ENCODE measurements at places on chromosomes 7 and 10. TPM values are rescaled to one million over a fixed set of nuclear protein-coding genes. Genes with fewer than 3 reads are reported as not detected.

GRCh38 chr10:62506371-62506770, 132.2 kb downstream of the ZNF365 start:
- no peak for DNase-seq

- no peak for DNase-seq
Measured at GRCh38 chr10:130558746-130559546, 422.8 kb downstream of the GLRX3 start.

DNA sequence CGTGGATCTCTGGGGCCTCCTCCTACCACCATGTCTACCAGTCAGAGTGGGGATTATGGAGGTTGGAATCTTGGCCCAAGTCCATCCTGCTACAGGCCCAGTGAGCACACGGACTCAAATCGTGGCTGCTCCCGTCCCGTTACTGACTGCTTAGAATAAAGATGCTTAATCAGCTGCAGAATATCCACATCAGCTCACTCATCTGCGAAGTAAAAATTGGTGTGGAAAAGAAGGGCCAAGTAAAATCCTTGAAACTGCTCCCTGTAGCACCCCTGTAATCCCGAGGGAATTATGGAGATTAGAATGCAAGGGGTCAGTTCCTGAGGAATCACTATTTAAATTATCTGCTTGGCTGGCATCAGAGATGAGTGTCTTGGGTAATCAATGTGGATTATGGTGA, 13.0 kb upstream of the HTR5A start:
- DNase-seq: no peak

DNA sequence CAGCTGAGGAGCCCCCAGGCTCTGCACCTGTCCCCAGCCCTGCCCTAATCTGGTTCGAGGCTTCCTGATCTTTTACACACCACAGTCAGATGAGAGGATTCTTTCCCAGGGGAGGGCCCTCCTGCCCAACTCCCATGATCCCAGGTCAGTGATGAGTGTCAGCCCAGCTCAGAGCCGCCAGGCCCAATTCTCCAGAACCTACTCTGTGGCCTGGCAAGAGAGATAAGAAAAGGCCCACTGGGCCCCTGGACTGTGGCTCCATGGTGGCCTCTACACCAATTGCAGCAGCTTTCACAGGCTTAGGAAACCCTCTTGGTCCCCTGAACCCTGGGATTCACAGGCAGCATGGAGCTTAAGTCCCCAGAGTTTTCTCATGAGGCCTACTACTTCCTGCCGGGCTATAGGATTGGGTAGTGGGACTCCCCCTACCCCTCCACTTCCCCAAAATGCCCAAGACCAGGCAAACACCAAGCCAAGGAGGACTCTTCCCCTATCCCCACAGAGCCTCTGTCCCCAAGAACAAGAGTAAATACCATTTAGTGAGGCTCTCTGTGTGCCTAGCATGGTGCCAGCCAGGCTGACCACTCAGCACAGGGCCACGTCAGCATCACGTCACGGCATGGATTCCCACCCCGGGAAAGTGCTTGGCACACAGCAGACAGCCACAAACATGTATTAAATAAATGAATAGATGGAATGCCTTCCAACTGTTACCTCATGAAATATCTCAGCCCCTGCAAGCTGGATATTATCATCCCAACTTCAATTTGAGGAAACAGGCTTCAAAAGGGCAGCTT, 100.0 kb downstream of the GRID1 start:
- no peak for DNase-seq

GRCh38 chr7:88795553-88795952, at the start of gene TEX47:
Gene TEX47, minus strand, starts transcription at chr7:88795737. Its CDS starts 795 bp downstream, at chr7:88794942.
- DNase-seq: no peak

DNA sequence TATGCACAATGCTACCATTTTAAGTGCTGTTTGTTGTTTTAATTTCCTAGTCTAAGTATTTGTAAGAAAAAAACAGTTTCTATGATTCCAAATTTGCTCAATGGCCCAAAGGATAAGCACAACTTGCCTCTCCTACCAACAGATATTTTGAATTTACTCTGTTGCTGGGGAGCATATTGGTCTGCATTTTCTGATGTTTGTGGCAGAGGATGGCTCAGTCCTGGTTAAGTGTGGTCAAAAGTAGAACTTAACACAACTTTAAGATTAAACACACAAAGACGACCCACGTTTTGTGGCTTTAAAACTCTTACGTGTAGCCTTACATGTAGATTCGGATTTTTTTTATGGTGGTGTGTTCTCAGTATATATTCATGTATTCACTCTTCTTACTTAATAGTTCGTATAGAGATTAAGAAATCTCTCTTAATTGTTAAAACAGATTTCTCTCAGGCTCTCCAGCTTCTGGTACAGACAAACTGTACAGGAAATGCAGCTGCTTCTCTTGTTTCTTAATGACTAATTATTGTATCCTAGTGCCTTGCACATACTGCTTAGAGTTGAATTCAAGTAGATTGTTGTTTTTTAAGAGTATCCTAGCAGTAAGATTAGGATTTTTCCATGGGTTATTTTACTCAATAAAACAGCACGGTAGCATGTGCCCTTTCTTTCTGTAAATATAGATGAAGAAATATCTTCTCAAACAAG, 86.2 kb downstream of the GPR85 start:
- no peak for DNase-seq

DNA sequence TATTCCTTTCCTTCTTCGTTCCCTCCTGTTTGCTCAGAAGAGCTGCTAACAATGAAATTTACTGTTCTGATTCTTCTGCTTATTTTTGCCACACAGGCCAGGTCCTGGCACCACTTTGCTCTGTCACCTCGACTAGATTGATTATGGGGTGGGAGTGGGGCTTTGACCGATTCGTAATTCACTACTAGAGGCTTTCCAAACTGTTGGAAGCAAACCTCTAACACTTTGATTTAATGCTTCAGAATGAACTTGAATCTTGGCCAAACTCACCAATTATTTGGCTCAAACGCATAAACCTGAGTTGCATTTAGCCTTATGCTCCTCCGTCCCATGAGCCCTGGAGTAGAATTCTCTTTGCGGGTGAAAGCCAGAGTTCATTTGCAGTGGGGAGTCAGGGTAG, 476.2 kb upstream of the FZD8 start:
- no peak for DNase-seq

DNA sequence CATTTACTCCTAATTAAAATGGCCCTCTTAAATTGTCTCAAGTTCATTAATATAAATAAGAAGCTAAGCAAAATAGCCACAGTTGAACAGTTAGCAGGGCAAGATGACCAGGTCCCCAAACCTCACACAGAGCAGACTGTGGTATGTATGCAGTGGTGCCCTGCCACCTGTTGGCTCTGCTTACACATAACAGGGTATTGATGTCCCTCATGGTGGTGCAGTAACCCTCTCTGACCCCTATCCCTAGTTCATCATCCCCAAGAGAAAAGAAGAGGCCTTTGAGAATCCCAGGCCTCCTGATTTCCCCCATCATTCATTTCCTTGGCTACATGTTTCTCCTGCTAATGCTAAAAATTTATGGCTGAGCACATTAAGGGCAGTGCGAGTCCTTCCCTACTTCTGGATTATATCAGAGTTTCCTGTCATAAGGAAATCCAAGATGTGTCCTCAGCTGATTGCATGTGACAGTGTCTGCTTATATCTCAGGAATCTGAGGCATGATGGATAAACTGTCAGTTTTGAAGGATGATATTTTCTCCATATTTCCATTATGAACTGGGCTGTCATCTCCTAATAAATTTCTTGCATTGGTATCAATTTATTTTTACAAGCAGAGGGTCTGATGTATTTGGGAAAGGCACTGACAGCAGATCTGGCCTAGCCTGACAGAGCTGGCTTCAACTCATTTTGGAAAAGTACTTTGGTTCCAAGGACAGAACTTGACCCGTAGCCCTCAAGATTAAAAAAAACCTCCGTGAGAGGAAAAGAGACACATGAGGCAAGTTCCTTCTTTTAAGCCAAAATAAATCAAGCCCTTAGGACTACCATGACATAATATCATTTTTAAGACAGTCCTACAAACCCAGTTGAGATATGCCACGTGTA, 880.6 kb downstream of the LRMDA start:
- peak; percentile 1 for DNase-seq

GRCh38 chr10:93815304-93816096, 57.8 kb downstream of the LGI1 start:
- DNase-seq: no peak

GRCh38 chr10:62399211-62399610, 25.0 kb downstream of the ZNF365 start:
- DNase-seq: no peak

DNA sequence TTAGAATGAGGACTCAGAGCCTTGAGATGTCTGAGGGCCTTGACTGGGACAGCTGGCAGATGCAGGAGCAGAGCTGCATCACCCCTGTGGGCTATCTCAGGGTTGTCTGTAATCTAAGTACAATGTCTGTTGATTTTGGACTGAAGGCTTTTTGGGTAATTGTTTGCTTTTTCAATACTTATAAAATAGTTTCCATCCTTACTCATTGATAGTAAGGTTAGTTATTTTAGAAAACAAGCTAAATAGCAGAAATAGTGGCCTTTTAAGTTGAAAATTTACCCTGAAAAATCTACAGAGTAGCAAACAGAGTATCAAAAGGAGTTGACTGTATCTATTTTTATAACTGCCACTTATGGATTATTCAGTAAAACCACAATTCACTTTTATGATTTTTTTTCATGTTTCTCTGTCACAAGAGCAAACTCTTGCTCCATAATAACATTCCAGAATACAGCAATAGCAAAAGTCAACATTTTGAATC, 179.7 kb downstream of the CFTR start:
- no peak for DNase-seq

DNA sequence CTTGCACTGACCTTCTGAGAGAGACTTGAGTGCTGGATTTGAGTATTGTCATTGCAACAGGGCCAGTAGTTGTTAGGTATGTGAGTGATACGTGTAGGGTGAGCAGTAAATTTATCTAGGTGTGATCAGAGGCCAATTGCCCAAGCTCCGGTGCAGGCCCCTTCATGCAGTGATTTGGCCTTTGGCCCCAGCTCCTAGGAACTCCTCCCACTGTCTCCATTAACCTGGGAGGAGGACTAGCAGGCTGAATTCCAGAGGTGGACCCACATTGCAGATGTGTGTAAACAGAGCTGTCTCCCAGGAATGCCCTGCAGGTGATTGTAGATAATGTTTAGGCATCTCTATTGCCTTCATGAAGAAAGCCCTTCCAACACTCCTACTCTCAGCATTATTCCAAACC, 19.5 kb downstream of the TCF7L2 start:
- no peak for DNase-seq

DNA sequence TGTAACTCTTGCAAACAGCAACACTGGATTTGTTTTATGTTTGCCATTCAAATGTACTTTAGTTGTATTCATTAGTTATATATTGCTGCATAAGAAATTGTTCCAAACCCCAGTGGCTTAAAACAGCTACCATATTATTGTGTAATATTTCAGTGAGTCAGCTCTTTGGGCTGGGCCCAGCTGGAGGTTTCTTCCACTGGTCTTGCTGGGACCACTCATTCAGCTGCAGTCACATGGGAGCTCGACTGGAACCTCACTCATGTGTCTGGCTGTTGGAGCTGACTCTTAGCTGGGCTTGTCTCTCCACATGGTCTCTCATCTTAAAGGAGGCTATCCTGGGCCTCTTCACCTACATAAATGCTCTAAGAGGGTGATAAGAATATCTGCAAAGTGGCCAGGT, 23.2 kb upstream of the PIP4K2A start:
- DNase-seq: no peak

DNA sequence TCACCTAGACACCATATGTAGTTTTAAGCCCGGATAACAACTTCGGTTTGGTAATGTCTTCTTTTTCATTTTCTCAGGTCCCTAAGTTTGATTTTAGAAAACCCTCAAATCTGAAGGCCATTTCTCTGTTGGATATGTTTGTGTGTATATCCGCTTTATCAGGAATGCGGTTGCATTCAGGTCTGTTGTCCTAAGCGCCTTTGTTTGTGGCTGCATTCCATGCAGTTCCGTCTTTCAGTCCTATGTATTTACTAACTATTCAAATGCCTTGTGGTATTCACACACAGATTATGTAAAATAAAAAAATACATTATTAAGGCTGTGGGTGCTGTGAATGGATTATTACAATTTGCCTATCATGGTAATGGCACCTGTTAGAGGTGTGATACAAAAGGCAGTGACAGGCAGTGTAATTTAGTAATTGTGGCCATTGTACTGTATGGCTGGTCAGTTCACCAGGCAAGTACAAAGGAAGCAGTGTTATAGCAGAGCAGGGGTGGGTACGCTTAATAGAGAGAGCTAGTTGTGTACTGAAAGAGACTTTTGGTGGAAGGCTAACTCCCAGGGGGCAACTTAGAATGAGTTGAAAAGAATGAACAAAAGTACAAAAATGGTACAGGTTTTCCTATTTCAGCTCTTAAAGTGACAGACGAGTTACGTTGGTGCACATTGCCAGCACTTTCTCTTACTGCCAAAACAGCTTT, 136.4 kb downstream of the VTI1A start:
- DNase-seq: no peak

- no peak for DNase-seq
Measured at GRCh38 chr10:90075995-90076394, 374.6 kb downstream of the KIF20B start.

DNA sequence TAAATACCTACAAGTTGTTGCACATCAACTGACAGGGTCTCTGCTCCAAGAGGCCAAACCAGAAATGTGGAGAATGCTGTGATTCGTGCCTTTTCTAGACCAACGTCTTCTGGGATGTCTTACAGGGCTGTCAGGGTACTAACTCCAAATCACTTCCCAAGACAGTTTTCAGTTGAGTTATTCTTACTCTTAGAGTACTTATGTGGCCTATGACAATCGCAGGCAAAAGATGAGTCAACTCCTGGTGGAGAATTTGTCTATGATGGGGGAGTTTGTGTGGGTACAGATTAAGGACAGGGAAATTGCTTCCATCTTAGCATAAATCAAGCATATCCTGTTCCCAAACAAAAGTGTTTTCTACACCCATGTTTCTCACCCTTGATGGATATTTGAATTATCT, 734.8 kb downstream of the TNS3 start:
- DNase-seq: no peak

- no peak for DNase-seq
Measured at GRCh38 chr10:77541944-77542343, 95.7 kb downstream of the KCNMA1 start.

DNA sequence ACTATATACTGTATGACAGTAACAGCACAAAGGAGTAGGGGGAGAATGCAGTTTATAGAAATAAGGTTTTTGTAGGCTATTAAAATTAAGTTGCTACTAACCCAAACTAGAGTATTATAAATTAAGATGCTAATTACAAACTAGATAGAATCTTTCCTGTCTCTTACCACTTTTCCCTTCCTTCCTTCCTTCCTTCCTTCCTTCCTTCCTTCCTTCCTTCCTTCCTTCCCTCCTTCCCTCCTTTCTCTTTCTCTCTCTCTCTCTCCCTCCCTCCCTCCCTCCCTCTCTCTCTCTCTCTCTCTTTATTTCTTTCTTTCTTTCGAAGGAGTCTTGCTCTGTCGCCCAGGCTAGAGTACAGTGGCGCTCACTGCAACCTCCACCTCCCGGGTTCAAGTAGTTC, 36.4 kb upstream of the BRAF start:
- no peak for DNase-seq

The WDR86 gene
- 0.53 TPM for total RNA-seq

The INHBA gene
- 0.05 TPM for total RNA-seq

The A1CF gene
- total RNA-seq: not detected

The ELAPOR2 gene
- total RNA-seq: 9.3 TPM

The ICA1 gene
- total RNA-seq: 2.7 TPM

The STK32C gene
- total RNA-seq: 22.7 TPM

The GPNMB gene
- 0.88 TPM for total RNA-seq

The KCNIP2 gene
- 2.2 TPM for total RNA-seq

The FUOM gene
- 14.9 TPM for total RNA-seq

The BTRC gene
- total RNA-seq: 31.5 TPM

The CFAP70 gene
- 0.95 TPM for total RNA-seq
